Fibroblast of skin of scalp (primary cell): ENCODE measurements at places on chromosomes 2 and 18.

GRCh38 chr2:239316562-239317465 is 84.0 kb downstream of the HDAC4 start:
- DNase-seq: peak; percentile 12

DNA sequence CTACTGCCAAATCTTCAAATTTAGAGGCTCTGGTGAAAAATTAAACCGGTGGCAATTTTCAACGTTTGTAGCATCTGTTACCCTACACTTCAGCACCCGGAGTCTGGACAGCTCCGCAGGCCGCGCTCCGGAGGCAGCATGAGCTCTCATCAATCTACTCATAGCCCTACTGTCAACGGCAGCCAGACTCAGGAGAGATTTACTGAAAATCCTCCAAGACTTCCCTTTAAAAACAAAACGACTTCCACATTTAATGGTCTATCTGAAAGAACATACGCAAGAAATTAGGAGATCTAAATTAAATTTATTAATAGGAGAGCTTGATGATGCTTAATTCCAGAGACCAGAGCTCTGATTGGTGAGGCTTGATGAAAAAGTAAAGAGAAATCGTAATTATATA is 970 bp upstream of the ADCYAP1 start:
- DNase-seq: peak; percentile 53

DNA sequence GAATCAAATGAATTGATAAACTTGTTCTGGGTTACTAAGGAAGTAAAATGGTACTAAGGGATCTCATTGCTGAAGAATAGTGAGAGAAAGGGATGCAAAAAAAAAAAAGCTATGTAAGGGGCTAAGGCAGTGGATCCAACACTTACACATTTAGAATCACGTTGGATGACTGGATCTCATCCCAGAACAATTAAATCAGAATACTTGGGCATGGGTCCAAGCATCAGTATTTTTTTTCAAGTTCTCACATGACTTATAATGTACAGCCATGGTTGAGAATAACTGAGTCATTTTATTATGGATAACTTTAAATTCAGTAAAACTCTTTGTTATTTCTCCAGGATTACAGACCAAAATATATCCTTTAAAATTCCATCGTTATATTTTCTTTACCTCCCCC is 8.5 kb downstream of the DSC1 start:
- no peak for DNase-seq

DNA sequence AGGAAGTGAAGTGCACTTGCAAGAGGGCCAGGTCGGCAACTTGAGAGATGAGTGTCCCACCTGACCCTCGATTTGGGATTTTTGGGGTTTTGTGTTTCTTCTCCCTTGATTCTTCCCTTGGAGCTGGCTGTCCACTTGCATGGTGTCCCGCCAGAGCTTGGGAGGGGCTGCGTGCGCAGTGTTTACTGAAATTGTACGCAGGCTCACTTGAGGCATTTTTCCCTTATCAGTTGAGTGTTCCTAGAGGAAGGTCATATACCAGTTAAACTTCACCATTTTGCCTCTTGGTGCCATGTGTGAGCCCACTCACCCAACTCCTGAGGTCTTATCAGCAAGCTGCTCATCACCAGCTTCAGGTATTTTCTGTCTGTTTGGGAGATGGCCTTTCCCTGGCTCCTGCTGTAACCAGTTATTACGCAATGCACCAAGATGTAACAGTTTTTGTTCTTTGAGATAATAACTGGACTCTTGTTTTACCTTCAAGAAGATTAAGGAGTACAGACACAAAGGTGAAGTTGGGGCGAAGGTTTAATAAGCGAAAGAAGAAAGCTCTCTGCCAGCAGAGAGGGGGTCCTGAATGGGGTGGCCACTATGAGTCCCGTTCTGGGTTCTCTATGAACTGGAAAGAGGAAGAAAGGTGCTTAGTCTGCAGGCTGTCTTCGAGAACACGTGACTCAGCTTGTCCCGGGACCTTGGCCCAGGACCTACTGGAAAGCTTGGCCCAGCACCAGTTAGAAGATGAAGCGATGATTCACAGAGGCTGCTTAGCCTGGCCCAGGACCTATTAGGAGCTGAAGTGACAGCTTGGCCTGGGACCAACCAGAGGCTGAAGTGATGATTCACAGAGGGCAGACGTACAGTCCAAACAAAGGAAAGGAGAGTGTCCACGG is 21.5 kb upstream of the TXNL4A start:
- peak; percentile 94 for DNase-seq

GRCh38 chr2:10919410-10919770 is 7.7 kb downstream of the KCNF1 start:
- DNase-seq: no peak

- no peak for DNase-seq
Observed at GRCh38 chr2:42261518-42262195, 92.5 kb downstream of the EML4 start.

GRCh38 chr2:9708683-9709538 is 78.1 kb upstream of the YWHAQ start:
- DNase-seq: no peak

GRCh38 chr2:86556508-86556907 is 6.7 kb downstream of the CHMP3 start:
- no peak for DNase-seq

DNA sequence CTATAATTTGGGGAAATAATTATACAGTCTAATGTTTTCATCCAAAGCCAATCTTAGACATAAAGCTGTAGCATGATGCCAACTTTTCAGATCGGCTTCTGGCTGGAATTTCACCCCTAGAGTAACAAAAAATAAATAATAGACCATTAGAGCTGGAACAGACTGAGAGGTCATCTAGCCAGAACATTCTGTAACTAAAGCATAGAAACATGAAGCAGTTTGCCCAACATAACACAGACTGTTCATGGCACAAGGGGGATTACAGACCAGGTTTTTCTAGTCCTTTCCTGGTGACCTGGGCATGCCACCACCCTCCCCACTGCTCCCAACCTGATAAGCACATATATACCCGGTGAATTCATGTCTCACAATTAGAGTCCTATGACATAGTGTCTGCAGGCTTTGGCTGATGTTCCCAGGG is 116.4 kb upstream of the PPP1CB start:
- DNase-seq: no peak

- DNase-seq: no peak
Observed at GRCh38 chr18:68679528-68679927, 35.4 kb downstream of the TMX3 start.

DNA sequence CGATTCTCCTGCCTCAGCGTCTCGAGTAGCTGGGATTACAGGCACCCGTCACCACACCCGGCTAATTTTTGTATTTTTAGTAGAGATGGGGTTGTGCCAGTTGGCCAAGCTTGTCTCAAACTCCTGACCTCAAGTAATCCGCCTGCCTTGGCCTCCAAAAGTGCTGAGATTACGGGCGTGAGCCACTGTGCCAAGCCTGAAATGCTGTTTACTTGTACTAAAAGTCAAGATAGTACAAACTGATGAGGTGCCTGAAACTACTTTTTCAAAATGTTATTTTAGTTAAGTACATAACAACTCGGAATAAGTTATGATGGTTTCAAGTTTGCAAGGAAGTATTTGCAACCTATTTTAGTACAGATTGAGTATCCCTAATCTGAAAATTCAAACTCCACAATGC is 85.7 kb downstream of the CEP192 start:
- no peak for DNase-seq

DNA sequence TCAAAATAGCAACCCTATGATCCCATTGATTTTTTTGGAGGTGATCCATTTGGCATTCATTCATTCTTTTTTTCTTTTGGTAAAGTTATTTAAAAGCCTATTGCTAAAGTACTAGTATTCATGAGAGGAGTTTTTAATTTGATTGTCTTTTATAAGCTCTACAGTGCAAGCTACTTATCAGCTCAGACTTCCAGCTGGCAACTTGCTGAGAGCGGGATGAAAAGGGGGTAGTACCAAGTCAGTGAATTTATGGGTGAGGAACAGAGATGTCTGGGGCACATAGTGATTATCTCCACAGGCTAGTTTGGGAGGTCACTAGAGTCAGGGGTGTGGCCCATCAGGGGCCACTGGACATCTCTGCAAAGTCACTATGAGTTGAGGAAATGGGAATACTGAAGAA is 202.4 kb downstream of the PIK3C3 start:
- DNase-seq: no peak

- peak; percentile 81 for DNase-seq
Observed at GRCh38 chr2:45009928-45010701, 863 bp upstream of the SIX2 start.

DNA sequence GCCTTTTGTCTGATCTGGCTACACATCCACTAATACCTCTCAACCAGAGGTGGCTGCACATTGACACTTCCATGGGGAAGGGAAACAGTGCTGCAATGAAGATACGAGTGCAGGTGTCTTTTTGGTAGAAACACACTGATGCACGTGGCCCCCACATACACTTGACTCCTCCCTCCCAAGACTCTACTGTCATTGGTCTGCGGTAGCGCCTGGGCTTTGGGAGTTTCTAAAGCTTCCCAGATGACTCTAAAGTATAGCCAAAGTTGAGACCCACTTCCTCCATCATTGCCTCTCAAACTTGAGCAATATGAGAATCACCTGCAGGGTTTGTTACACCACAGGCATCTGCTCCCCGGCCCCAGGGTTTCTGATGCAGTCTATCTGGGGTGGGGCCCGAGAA is 11.0 kb downstream of the SLC14A1 start:
- DNase-seq: no peak

DNA sequence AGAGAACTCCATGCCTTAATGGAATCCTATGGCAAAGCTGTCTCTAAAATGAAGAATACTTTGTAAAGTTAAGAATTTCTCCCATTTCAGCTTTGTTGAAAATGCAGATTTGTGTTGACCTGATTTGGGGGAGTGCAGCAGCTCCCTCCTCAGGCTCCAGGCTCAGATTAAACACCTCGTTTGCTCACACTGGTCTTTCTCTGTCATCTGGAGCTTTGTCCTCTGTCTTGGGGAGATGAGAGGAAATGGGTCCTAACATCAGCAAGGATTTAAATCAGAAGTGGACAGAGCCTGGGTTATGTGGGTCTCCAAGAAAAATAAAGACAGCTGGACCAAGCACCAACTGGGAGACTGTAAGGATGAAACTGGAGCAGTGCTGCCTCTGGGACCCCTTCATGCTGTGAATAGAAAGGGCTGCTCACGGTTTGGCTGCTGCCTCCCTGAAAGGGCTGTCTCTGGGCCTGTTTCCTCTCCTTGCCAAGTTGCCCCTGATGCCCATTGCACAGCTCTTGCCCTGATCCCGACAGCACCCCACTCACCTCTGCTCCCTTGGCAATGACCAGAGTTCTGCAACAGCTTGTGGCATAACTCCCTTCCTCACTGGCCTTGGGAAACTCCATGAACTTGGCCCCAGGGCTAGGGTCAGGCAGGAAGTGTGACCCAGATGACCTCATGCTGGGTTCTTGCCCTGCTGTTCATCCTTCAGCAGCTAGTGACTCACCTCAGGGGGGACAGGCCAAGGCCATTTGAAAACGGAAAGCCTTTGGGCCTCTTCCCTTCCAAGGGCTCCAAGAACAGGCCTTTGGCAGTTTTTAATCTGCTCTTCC is 197.2 kb downstream of the CYP26B1 start:
- no peak for DNase-seq

GRCh38 chr2:159010340-159010739 is 41.9 kb downstream of the TANC1 start:
- DNase-seq: peak; percentile 76

DNA sequence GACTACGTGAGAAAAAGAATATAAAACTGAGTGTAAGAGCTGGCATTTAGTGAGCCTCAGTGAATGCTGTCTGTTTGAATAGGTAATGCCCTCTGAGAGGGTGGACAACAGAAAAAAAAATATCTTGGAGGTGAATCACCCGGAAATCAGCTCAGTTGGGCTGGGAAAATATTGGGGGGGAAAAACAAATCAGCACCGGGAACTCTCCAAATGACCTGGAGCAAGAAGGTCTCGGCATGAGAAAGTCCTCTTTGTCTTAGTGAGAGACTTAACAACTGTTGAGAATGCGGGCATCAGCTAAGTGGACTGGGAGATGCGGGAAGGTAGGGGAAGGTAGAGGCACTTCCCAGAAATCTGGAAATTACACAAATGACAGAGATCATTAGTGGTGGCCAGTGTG is 109.4 kb upstream of the POU3F3 start:
- DNase-seq: no peak

DNA sequence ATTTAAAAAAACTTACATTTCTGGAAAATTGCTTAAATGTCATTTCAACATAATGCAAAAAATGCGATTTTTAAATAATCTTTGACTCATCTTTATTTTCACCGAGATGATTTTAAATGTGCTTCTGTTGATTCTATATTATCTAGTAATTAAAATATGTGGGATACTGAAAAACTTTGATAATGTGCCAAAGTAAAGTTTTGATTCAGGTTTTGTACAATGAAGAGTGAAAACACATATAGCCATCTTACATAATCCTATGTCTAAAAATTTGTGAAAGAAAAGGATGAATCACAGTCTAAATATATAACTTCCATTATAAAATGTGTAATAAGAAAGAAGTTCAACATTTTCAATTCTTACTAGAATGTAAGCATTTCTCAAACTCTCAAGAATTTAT is 204.3 kb upstream of the ZC3H15 start:
- peak; percentile 31 for DNase-seq

- DNase-seq: no peak
Observed at GRCh38 chr18:28541276-28541930, 364.5 kb upstream of the CDH2 start.

- no peak for DNase-seq
Observed at GRCh38 chr2:182779323-182779722, 63.3 kb downstream of the DNAJC10 start.

GRCh38 chr2:187296869-187297268 is 151.2 kb downstream of the CALCRL start:
- no peak for DNase-seq

GRCh38 chr2:172091000-172091641 is 5.8 kb downstream of the DLX1 start:
- no peak for DNase-seq

GRCh38 chr2:20011276-20012031 is 1.0 kb downstream of the MATN3 start:
- DNase-seq: no peak

- peak; percentile 7 for DNase-seq
Observed at GRCh38 chr2:145273840-145274239, 753.9 kb upstream of the ZEB2 start.

- DNase-seq: no peak
Observed at GRCh38 chr2:195863564-195863963, 205.1 kb downstream of the DNAH7 start.

DNA sequence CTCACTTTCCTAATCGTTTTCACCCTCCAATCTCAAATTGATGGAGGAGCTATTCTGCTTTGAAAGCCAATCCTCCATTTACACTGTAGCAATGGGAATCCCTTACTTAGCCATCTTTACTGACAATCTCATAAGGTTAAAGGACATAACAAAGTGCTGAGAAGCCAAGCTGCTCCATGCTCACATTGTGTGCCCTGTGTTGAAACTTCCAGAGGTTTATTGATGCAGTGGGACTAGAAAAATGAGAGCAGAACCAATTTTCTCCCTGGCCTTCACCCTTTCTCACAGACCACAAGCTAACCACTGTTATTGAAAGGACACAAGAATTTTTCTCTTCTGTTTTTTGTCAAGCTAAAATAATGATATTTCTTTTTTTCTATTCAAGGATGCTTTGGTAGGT is 63.8 kb downstream of the CSRNP3 start:
- no peak for DNase-seq

- no peak for DNase-seq
Observed at GRCh38 chr2:164260506-164260905, 360.8 kb downstream of the GRB14 start.
